ENCODE measurements at places on chromosomes 5 and 9.

DNA sequence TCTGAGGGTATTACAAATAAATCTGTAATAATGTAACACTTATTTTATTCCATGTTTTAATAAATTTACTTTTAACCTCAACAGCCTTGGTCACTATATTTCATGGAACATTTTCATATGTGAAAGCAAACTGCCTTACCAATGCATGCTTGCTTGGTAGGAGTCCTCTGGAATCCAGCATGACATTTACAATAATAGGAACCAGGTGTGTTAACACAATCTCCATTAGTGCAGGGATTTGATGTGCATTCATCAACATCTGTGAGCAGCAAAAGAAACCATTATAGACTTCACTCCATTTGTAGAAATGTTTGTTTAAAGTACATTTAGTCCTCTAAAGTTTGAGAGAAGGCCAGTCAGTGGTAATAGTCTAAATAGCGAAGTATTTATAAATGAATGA is 159.4 kb downstream of the FBN2 start:
- DNase-seq, result peak; percentile 43

DNA sequence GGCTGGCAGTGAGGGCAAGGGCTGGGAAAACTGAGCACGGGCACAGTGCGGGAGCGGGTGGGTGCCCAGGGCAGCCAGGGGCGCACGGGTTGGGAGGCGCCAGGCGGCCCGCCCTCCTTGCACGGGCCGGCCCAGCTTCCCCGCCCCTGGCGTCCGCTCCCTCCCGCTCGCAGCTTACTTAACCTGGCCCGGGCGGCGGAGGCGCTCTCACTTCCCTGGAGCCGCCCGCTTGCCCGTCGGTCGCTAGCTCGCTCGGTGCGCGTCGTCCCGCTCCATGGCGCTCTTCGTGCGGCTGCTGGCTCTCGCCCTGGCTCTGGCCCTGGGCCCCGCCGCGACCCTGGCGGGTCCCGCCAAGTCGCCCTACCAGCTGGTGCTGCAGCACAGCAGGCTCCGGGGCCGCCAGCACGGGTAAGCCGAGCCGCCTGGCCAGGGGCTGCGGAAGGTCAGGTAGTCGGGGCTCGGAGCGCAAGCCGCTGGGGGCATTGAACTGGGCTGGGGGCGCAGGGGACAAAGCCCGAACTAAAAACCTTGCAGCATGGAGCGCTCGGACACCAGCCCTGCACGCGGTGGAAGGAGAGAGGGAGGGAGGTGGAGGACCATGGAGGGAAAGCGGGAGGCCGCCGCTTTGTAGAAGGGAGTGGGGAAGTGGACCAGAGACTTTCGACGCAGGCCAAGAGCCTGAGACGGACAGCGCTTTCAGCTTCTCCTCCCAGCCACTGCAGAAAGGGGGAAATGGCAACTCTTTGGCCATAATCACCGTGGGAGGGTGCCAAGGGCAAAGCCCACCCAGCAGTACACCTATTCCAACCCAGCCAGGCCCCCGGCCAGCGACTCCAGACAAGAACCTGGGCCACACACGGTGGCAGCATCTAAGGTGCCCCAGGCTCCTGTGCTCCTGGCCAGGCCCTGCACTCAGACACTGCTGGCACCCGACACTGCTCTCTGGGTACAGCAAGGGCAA is at the start of gene TGFBI:
Gene TGFBI, plus strand, starts transcription at position 207 of the 961 bp plus-strand sequence. Its CDS starts 68 bp downstream, at position 275.
- DNase-seq, result peak; percentile 79

GRCh38 chr9:127783111-127784008 is 2.5 kb upstream of the CDK9 start:
- no peak for DNase-seq

- DNase-seq, result no peak
These were observed 12.4 kb downstream of the TNFAIP8 start for GRCh38 chr5:119368238-119368630.

- no peak for DNase-seq
These were observed 19.0 kb upstream of the PSIP1 start for GRCh38 chr9:15529566-15530324.

DNA sequence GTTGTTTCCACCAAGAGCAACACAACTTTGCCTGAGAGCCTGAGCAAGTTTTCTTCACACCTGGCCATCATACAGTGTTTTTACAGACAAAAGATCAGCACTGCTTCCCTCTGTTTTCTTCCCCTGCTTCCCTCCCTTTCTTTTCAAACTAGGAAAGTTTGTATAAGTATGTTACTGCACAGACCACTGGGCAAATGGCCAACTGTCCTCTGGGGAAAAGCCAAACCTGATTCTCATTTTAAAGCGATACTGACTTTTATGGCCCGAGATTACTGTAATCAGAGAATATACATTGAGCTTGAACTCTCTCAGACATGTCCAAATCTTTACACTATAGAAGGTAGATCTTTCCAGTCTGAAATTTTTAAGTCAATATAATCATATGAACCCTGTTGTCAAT is 415.0 kb downstream of the NFIB start:
- DNase-seq, result peak; percentile 51

DNA sequence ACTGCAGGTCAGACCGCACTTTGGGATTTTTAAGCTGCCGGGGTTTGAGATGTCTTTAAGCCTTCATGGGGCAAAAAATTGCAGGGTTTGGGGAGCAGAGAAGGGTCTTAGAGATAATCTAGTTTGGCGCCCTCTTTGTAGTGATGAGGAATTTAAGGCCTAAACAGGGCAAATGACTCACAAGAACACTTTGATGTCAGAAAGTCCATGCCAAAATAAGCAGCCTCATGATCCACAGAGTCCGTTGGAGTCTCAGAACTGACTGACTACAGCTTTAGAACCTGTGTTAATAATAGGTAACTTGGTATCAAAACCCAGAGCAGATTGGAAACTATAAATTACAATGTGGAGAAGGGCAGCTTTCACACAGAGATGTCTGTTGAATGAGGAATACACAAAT is 35.9 kb upstream of the PTGS1 start:
- no peak for DNase-seq

DNA sequence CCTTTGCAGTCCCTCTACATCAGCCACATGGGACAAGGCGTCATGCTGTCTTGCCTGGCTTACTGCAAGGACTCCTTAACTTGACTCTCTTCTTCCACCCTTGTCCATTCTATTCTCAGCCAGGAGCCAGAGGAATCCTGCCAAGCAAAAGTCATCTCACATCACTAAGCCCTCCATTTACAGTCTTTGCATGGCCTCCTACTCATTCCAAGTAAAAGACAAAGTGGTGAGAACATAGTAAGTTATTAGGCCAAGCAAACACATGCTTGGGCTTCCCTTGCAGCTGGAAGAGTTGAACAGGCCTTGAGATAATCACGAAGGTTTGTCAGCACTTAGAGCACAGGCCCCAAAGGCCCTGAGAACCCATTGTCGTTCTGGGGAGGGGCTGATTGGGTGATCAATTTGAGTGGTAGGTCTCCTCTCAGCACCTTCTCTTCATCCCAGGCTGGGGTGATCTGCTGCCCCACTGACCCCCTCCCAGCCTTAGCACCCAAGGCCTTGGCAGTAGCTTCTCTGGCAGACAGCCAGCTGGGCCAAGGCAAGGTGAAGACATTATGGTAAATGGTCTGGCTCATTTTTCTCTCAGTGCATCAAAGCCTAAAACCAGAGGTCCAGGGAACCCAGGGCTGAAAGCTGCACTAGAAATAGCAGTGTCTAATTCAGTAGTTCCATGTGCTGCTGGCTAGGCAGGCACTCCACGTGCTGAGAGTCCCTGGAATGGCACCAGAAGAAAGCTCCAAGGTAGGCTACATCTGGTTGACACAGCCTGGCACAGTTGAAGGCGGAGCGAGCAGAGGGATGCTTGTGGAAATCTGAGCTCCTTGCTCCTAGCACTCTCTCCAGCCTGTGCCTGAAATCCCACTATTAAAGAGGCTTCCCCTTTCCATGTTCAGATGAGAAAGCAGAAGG is 121.4 kb downstream of the ASTN2 start:
- DNase-seq, result no peak

DNA sequence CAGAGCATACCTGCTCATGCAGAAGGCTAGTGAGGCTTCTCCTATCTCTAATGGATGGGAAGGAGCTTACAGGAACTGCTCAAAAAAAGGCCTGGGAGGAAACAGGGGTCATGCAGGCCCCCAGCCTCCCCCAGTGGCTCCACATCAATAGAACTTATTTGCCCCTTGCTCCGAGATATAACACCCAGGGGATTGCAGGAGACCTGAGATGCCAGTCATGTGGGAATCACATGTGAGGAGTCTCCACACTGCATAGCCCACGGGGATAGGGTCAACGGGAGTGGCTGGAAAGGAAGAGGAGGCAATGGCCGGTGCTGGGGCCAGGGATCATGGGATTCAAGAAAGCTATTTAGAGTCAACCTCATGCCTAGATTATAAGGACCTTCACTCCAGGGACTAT is 76.2 kb downstream of the NRG2 start:
- DNase-seq, result no peak

GRCh38 chr5:37717613-37718431 is 122.0 kb downstream of the GDNF start:
- DNase-seq, result peak; percentile 87

- DNase-seq, result no peak
These were observed 254.3 kb upstream of the PDE4D start for GRCh38 chr5:60147791-60148190.
